Cortex of kidney (tissue), 1 donor: ENCODE measurements at places on chromosomes 16 and 17.

GRCh38 chr17:68384941-68385340 is 72.4 kb downstream of the WIPI1 start:
- DNase-seq = no peak

DNA sequence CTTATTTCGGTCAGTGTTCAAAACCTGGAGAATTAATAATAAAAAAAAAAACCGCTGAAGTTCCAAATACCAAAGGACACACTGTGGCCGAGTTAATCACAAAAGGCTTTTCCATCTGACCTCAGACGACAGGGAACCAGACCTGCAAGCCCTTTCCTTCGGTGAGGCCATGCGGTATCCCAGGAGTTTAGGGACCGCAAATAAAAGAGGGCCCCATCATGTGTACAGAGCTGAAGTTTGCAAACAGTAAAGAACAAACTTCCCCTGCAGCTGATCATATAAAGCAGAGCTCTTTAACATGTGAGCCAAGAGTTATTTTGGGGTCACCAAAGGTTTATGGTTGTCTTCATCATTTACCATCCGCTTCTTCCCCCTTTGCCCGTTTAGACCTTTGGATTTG is 33.0 kb upstream of the FOXJ1 start:
- DNase-seq = no peak

DNA sequence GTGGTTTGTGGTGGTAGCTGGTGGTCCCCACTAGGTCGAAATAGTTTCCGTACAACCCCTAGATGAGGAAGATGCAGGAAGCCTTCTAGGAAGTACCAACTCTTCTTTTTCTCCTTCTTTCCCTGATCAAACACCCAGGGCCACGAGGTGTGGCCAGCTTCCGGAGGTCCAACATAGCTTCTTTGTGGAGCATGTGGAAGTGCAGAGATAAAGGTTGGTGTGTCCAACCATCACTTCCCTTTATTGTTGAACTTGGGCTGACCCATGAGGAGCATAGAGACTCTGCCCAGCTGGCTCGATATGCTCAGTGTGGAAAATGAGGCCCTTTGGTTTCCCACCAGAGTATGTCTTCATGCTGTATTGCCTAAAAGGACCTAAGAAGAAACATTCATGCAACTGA is 6.3 kb upstream of the RGS9 start:
- no peak for DNase-seq

DNA sequence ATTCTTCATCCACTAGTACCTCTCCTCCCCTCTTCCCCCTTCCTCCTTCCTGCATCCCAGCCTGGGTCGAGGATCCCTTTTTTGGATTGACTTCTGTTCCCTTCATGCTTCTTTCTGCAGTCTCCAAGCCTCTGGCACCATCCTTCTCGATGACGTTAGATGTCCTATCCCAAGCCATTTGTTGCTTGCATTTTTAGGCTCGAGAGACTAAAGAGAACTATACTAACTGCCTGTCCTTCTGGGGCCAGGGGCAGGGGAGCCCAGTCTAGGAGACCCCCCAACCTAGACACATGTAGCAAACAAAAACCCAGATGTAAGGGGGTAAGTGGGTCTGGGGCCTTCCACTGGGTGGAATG is 23.9 kb downstream of the UNK start:
- no peak for DNase-seq

DNA sequence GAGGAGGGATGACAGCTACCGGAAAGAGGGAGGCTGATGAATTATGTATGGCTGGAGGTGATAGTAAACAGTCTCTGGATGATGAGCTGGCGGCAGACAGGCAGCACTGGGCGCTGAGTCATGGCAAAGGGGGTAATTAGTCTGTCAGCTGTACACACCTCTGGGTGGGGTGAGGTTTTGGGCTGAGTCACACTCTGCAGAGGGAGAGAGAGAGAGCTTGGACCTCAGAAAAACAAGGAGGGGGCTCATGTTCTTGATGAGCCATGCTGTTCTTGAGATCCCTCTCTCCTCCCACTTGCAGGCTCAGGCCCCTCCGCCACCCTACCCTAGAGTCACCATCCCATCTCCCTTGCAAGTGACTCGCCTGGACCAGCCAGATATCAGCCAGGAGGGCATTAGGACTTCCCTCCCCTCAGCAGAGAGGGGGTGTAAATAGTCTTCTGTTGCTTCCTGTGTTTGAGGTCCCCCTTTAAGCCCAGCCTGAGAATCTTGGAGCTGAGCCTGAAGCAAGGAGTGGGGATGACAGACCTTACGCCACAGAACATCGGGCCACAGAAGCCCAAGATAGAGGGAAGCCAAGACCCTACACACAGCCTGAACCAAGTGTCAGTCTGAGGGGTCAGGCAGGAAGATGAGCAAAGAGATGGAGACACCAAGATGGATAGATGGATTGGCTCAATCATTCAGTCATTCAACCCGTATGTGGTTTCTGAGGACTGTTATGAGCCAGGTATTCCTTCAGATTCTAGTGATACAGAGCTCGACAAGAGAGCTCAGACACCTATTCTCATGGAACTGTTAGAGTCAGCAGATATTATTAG is 383.2 kb upstream of the CCL2 start:
- DNase-seq = no peak
